ENCODE measurements at places on chromosomes 3 and 15.

DNA sequence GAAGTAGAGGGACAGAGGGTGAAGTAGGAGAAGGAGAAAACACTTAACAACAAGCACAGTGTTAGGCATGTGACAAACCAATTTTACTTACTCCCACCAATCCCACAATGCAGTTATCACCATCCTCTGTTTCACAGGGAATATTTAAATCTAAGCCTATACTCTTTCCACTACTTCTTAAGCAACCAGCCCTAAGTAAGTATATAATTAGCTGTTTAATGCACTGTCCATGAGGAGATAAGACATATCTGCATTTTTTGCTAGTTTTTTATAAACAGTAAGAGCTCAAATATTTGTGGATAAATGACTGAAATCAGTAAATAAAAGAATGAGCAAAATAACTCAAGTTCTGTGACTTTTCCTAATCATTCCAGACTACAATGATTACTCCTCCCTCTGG is 62.7 kb downstream of the GSK3B start:
- DNase-seq, result no peak

- no peak for DNase-seq
Measured at GRCh38 chr3:146575636-146576035, 29.5 kb downstream of the PLSCR5 start.

DNA sequence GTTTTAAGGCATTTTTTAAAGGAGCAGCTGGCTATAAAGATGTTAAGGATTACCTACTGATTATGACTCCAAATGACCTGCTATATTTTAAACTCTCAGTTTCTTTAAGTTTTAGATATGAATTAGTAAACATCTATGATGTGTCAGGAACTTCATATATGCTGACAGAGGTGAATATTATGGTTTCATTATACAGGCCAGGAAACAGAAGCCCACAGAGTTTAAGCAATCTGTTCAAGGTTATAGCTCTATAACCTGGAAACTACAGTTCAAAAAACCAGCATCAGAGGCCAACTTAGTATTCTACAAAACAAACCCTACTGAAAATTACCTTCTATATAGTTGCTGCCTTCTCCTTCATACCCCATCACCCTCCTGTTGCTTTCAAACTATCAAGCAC is 17.4 kb downstream of the PLSCR4 start:
- no peak for DNase-seq

DNA sequence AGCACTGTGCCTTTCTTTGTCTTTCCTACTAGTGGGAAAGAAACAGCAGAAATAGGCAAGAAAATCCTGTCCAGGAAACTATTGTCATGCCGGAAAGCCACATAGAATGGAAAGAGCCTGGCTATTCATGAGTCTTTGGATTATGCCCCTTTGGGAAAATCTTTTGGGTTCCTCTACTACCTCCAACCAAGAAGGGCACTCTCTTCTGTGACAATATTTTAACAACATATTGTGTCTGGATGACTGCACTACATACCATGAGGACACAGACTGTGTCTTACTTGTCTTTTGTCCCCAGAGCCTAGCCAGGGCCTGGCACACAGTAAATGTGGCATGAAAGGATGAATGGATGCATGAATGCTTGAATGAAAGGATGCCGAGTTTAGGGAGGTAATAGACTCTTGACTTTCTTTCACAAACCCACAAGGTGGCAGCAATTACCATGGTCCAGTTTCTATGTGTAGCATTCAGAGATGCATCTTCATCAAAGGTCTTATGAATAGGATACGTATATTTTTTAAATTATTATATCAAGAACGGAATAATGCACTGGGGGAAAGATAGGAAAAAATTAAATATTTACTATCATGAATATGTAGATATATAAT is 30.3 kb downstream of the ARL14 start:
- no peak for DNase-seq

- DNase-seq, result no peak
Measured at GRCh38 chr15:92968926-92969651, 69.0 kb downstream of the CHD2 start.

All from lower lobe of right lung (tissue), 2 donors.